ENCODE measurements at places on chromosomes 12 and 14.

DNA sequence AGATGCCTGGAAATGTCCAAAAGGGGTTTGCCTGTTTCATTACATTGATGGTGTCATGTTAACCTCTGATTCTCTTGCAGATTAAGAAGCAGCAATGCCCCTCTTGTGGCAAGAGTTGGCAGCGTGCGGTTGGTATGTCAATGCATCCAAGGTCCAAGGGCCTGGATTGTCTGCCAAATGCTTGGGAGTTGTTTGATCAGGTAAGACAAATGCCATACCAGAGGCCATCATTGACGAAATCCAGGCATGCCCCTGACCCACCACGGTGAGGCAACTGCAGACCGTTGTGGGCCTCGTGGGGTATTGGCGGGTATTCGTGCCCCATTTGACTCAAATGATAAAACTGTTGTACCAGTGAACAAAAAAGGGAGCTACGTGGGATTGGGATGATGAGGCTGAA, 11.4 kb upstream of the RNASE12 start:
- DNase-seq = no peak

DNA sequence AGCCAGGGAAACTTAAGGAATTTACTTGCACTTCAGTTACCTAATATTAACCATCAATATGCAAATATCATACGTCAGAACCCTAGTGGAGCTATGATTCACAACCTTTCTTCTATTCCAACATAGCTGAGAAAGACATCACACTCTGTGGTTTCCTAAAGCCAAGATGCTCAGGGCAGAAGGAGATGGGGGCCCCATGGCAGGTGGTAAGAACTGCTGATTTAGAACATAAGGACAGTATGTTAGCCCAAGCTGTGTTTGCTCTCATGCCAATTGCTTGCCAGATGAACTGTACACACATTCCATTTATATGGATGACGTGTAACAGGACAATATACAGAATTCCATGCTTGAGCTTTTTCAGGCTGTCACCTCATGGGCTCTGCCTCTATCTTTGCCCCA, 34.6 kb downstream of the HECTD4 start:
- peak; percentile 19 for DNase-seq

DNA sequence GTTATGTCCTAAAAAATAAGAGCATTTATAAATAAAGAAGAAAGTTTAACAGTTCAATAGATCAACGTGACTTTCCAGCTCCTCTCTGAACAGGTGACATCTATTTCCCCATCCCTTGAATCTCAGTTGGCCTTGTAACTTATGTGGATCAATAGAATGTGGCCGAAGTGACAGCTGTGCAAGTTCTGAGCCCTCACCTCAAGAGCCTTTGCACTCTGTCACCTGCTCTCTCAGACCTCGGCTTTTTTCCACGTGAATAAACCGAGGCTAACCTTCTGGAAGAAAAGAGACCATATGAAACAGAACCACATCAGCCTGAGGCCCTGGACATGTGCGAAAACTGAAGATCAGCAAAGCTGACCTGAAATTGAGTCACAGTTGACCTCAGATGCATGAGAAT, 253.0 kb downstream of the DAD1 start:
- DNase-seq = no peak

DNA sequence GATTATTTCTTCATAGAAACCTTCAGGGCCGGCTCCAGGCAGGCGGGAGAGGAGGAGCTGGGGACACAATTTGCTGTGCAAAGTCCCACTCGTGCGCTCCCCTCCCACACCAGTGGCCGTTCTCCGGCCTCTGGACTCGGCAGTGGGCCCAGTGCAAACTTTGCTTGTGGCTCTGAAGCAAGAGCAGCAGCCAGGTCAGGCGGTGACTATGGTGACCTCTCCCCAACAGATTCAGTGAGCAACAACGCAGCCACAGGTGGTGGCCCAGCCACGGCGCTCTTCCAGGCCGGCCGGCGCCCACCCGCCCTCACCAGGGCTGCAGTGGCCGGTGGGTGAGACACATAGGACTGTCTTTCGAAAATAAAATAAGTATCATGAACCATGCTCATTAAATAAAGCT, 29.5 kb downstream of the VPS37B start:
- DNase-seq = no peak

DNA sequence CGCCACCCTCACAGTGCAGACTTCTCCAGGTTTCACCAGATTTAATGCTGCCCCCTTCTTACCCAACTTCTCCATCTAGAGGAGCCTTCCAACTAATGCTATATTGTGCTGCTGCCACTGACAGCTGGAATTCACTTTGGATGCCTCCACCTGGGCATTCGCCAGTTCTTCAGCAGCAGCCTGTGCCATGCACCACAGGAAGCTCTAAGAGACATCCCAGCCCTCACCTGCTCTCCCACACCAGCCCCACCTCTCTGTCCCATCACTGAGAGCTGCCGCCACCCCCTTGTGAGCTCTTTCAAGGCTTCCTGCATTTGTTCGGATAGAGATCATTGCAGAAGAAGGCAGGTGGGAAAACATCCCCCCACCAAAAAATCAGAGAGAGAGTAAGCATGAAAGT, 4.6 kb upstream of the KRT2 start:
- no peak for DNase-seq

DNA sequence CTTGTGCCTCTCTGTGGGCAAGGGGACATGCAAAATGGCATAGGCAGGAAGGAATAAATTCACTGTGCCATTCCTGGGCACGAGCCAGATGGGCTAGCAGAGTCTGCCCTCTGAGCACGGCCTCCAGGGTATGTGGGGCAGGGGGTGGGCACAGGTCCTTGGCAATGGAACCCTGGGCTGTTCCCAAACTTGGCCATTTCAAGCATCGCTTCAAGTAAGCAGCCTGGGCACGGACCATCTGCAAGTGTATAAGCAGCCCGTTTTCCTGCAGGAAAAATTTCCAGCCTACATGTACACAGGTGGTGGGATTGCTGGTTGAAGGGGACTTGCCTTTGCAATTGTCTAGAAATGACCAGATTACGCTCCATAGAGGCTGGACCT, 40.3 kb downstream of the CCDC85C start:
- DNase-seq = no peak

DNA sequence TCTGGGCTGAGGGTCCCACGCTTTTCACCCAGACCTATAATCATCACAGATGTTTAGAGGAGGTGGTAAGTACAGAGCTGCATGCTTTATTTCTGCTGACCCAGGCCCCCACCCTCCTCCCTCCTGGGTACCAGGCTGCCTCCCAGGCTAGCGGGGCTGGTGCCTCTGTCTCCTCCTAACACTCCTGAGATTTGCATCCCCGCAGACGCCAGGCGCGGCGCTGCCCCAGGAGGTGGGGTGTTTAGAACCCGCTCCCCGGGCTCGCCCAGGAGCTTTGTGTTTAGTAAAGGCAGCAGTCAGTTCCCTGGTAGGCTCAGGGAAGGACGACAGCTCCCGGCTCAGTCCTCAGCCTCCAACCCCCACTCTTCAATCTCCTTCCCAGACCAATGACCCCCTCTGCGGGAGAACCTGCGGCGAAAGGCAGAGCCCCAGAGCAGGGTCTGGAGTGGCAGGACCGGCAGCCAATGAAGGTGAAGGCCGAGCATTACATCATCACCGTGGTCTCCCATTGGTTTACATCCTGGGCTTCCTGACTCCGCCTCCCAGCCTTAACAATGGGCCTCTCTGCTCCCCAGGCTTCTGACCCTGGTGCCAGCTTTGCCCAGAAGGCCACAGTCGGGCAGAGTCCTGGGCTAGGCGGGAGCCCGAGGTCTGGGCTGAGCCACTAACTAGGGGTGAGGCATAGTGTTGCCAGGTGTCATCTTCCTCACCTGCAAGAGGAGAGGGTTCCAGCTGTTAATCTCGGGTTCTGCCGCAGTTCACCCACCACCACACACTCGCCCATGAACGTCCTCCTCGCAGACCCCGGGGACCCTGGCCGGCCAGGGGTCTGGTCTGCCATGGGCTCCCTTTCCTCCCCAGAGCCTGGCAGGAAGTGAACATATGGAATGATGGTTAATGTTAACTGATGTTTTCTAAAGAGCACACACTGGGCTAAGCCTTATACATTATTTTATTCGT, 57.5 kb downstream of the CALM1 start:
- DNase-seq = peak; percentile 95

DNA sequence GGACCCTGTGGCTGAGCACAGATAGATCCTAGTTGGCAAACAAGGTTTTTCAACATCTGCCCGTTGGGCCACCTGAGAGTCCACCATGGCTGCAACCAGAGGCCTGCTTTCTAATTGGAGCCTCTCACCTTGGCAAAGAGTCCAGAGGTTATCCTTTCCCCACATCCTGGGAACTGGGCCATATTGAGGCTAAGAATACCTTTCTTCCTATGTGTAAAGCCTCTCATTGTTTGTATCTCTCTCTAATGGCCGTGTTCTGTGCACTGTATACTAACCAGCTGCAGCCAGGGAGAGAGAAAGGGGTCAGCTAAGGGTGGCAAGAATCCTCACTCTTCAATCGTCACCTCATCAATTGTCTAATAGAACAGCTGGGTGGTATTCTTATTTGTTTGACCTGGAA, 79.1 kb upstream of the ST8SIA1 start:
- no peak for DNase-seq

- peak; percentile 29 for DNase-seq
These were observed 2.6 kb downstream of the SIX4 start for GRCh38 chr14:60721326-60722106.

GRCh38 chr14:40599725-40600124, 1007.0 kb upstream of the LRFN5 start:
- no peak for DNase-seq

DNA sequence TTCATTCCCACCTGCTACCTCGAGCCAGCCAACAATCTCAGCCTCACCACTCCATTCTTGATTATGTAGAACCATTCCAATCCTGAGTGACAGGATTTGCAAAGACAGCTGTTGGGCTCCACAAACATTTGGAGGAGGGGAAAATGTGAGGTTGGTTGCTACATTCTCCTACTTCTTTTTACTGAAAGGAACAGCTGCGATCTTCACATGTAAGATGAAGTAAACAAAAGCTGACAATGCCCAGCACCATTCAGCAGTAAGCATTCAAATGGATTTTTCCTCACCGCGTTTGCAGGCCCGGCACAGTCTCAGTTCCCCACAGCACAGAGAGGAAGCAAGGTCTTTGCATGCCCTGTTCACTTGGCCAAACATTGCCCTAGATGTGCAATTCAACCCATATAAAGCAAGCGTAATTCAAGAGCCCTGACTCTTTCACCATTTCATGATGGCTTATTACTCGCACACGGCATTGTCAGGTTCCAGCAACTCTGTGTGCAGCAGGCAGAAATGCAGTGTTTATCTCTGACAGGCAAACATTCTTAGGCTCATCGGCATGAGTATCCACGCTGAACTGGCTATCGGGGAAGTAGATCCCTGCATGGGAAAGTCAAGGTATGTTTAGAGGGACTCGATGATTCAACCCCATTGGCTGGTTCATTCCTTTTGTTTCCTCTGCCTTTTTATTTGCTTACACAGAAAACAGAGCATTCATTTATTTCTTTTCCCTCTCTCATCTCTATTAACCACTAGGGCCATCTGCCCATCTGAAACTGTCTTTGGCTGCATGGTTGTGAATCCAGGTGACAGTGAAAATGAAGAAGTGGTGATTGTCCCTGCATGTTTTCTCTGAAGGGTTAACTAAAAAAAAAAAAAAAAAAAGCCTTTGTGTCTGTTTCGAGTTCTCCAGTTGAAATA, 236.1 kb upstream of the PLEKHG7 start:
- no peak for DNase-seq

DNA sequence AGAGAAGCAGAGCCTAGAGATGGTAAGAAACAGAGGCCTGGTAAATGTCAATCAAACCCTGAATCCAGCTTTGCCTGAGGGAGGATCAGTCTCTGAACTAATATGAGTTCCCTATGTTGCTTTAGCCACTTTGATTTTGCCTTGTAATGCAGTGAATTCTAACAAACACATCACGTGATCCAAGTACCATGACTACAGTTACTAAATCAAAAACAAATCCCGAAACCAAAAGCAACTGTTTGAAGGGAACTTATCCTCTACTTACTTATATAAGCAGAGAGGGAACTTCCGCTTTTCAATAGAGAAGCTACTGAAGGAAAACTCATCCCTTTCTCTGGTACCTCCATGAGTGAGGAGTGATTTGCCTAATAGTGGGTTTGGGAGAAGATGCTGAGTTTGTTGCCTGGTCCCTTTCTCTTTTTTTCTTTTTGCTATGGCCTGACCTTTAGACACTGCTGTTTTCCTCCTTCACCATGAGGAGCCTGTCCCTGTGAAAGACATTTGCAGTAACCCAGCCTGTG, 7.7 kb upstream of the PPTC7 start:
- peak; percentile 82 for DNase-seq

- no peak for DNase-seq
These were observed 206.5 kb upstream of the KRR1 start for GRCh38 chr12:75717902-75718301.

GRCh38 chr12:67269633-67270573, 745 bp downstream of the CAND1 start:
- peak; percentile 2 for DNase-seq

DNA sequence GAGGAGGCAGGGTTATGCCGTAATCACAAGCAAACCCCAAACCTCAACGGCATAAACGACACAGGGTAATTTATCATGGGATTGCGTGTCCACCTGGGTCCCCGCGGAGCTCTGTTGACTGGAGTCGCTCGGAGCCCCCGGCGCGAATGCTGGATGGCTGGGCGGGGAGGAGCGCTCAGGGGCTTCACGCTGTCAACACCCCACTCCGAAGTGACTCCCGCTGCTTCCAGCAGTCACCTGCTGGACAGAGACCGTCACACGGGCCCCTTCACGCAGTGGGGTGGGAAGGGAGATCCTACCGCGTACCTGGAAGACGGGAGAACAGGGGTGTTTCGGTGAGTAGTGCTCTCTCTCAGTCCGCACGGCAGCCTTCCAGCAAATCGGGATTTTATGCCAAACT, 4.4 kb upstream of the GALNT9 start:
- DNase-seq = no peak

GRCh38 chr12:108495054-108495453, 20.0 kb upstream of the FICD start:
- DNase-seq = peak; percentile 41

GRCh38 chr12:67414011-67414715, 145.0 kb downstream of the CAND1 start:
- DNase-seq = no peak

GRCh38 chr12:45655186-45655585, 74.3 kb upstream of the ARID2 start:
- no peak for DNase-seq

DNA sequence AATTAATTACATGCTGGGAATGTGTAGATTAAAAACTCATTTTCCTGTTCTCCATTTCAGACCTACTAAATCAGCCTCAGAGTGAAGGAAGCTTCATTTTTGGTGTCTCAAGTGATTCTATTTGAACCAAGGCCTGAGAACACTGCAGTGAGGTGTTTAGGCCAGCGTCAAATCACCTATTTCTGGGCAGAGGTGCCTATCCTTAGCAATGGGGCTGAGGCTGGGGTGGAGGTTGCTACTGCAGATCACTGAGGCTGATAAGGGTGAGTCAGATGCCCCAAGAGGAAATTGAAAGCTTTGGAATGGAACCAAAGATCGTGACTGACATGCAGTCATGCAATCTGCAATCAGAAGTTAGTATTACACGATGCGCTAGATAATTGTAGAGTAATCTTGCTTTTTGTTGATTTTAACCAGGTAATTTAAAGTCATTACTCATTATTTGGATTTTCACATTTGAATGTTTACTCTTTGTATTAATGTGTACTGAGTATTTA, 4.4 kb downstream of the TXNRD1 start:
- peak; percentile 36 for DNase-seq

- DNase-seq = no peak
These were observed 69.9 kb upstream of the MON2 start for GRCh38 chr12:62396750-62397149.

All from AG08395 (cell line).